HT1080 (cell line): ENCODE measurements at places on chromosomes 6 and 20. TPM values are rescaled to one million over a fixed set of nuclear protein-coding genes. Genes with fewer than 3 reads are reported as not detected.

FAM184A gene
- total RNA-seq, result 0.03 and 0.31 TPM in 2 replicates

SLPI gene
- total RNA-seq, result not detected in 2 replicates

COL9A3 gene
- total RNA-seq, result 0.08 and 0.84 TPM in 2 replicates

SIRPD gene
- total RNA-seq, result not detected in 2 replicates

CFB gene
- not detected in 2 replicates for total RNA-seq

PRR18 gene
- not detected in 2 replicates for total RNA-seq

FOXA2 gene
- 4.2 and 4.9 TPM in 2 replicates for total RNA-seq

MED23 gene
- total RNA-seq, result 13.3 and 16.8 TPM in 2 replicates
